Fibroblast of lung (primary cell): ENCODE measurements at places on chromosomes 6 and 20. TPM values are rescaled to one million over a fixed set of nuclear protein-coding genes. Genes with fewer than 3 reads are reported as not detected.

GRCh38 chr6:37502703-37503291, 3.1 kb upstream of the CCDC167 start:
- DNase-seq = no peak

DNA sequence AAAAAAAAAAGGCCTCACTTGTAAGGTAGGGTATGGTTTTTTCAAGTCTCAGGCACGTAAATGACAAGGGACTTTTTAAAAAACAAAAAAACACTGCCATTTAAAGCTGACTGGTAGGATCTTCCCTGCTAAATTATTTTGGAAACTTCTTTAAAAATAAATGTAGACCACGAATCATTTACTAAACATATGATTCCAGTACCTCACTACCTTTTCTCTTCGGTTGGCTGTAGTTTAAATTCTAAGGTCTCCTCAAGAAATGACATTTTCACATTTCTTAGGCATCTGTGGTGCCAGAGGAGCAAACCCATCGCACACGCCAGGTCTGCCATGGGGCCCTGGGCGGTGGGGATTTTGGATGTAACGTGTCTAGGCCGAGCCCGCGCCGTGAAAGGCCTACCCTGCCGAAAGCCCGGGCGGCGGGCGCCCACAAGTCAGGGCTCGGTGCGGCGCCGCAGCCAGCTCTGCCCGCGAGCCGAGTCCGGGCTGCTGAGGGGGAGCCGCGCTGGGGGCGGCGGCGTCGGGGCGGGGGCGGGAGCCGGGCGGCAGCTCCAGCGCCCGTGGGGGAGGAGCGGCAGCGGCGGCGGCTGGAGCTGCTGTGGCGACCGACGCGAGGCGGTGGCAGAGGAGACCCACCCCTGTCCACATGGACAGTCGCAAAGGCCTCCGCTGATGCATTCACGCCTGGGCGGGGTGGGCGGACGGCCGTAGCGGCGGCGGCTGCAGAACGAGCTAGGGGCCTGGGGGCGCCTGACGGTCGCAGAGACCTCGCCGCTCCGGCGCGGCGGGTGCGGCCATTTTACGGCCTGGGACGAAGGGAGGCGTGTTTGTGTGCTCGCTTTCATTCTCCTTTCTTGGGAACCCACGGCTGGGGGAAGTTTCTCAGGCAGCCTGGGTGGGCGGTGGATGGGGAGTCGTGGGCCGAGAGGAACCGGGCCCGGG, at the start of gene SENP6:
Gene SENP6, plus strand, starts transcription at position 577 of the 942 bp plus-strand sequence. CDS start 645 bp downstream, outside the sequence.
- peak; percentile 80 for DNase-seq

DNA sequence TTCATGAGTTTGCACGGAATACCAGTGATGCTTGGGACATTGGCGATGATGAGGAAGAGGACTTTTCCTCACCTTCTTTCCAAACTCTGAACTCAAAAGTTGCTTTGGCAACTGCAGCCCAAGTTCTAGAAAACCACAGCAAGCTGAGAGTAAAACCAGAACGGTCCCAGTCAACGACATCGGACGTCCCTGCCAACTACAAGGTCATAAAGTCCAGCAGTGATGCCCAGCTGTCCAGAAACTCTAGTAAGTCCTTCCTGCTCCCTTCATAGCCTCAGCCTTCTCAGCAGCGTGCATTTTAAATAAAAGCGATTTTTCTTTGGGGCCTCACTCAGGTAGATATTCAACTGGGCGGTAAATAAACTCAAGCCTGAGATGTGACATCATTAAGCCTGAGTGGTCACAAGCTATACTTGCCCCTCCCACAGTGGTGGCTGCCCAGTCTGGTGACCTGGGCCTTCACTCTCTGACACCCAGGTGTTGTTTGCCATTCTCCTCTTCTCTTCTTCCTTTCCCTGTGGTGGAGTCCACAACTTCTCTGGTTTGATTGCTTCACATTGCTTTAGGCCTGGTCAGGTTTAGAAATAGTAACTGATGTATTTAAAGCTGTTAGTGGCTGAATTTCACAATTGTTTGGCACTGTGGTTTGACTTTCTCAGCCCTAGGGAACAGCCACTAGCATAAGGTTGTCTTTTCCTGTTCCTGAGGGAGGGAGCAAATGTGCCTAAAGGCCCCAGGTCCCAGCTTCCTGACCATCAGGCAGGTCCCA, 21.6 kb upstream of the TMEM217 start:
- peak; percentile 80 for DNase-seq

- no peak for DNase-seq
Observed at GRCh38 chr20:5077761-5078387, 41.9 kb downstream of the PCNA start.

DNA sequence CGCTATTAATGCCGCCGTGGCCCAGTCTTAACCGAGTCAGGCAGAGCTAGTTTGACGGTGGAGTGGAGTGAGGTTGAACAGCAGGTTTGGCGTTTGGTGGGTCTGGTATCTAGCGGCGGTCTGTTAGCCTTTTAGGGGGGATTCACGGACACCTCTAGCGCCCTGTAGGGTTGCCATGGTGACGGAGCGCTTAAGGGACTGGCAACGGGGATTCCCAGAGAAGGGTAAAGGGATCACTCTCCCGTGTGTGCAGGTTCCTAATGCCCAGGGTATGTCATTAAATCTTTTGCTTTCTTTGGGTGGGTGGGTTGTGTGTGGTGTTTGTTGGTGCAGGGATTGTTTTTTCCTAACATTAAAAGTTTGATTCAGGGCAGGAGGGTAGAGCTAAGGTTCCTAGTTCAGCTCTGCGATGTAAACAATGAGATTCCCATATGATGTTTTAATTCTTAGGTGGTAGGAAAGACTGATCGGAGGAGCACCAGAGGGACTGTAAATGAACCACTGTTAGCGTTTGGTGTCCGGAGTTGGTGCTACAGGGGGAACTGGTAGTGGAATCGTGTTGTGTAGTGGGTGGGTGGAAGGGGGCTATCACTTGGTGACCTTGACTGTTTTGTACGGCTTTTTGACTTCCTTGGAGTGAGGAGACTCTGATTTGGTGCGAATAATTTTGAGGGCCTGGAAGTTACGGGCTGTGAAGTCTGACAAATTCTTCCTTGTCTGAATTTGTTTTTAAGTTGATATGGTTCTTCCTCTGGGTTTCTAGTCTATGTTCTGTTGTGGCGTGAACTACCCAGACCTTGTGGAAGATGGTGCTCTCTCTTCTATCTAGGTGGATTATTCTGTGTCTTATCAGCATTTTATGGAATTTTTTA, 5.0 kb downstream of the BRD2 start:
- DNase-seq = no peak

DNA sequence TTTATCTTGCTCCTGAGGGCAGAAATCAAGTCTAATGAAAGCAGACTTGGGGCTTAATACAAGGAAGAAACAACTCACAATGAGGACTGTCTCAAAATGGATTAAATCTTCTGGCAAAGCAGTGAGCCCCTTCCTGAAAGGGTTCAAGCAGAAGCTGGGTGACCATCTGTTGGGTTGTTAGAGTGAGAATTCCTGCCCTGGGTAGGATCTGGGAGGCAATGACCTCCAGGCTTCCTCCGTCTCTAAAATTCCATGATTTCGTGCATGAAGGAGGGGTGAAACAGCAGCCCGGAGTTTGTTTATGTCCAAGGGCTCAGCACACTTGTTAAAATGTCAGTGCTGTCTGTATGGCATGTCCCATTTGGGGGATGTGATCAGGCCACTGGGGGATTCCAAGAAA, 64.0 kb upstream of the KCNK16 start:
- no peak for DNase-seq

DNA sequence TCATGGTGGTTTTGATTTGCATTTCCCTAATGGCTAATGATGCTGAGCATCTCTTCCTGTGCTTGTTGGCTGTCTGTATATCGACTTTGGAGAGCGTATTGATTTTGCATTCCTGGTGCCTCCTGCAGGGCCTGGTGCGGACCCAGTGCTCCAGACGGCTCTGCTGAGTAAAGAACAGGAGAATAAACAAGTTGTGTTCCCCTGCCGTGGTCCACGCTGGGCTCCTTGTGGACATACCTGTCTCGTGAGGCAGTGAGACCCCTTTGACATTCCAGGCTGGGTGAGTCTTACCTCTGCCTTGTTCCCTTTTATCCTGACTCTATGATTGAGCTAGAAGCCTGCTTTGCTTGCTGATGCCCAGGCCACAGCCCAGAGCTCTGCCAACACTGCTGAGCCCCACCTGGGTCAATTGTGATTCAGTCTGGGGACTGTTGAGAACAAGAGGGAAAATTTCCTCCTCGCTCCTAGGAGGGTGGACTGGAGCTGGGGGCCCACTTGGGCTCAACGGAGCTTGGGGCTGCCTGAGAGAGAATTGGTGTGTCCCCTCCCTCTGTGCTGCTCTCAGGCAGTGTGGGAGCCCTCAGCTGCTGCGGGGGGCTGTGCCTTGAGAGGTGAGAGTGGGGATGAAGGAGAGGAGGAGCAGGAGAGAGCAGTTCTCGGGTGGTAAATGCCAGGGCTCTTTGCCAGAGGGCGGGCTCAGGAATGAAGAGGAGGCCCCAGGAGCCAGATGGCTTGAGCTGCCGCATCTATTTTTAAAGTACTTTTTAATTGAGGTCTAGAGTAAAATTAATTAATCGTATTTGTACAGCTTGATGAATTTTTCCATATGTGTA, 43.7 kb upstream of the PMEPA1 start:
- no peak for DNase-seq

The TLDC2 gene
- total RNA-seq = under 0.01 TPM in 1 of 2 replicates, not detected in the other

The CST9L gene
- not detected in 2 replicates for total RNA-seq

DNA sequence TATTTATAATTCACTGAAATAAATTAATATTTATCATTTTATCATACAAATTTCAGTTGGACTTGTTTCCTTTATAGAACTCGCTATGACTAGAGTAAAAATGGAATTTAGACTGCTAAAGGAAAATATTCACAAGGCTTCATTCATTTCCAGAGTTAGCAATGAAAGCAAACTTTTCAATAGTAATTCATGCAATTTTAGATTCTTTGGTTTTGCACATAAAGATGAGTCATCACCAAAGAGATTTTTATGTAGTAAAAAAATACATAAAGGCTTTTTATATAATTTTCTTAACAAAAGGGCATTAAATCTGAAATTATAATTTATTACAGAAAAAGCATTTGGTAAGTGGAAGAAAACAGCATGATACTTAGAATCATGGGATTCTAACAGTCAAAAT, 37.2 kb upstream of the STXBP5 start:
- DNase-seq = no peak

DNA sequence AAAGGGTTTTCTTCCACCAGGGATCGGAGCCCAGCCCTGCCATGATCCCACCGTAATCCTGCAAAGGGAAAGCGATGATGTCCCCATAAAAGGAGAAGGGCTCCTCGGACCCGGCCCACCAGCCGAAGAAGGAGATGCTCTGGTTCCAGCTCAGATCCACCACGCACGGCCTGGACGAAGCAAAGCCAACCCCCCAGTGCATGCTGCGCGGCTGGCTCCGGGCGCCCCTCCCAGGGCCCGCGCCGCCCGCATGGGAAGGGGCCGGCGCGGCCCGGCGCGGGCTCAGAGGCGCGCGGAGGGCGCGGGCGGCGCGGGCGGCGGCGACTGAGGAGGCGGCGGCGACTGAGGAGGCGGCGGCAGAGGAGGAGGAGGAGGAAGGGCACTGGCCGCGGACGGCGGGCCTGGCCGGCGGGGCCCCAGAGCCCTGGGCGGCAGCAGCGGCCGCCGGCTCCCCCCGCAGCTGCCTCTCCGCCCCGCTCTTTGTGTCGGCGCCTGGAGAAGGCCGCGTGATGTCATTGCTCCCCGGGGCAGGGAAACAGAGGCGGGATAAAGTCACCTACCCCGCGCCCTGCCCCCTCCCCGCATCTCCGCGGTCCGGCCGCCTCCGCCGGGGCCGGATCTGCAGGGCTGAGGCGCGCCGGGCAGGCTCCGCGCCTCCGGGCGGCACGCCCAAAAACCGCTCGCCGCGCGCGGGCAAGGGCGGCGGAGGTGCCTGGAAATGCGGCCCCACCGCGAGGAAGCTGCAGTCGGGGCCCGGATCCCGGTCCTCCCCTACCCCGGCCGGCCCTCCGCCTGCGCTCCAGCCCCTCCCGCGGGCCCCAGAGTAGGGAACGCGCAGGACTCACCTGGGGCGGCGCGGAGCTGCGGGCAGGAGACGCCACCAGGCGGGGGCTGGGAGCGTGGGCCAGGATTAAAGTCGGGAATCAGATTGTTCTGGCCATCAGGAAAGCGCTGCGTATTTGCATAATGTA, at the start of gene FAXC:
Gene FAXC, minus strand, starts transcription at position 504 of the 971 bp plus-strand sequence. Its CDS starts 302 bp downstream, at position 202.
- DNase-seq = peak; percentile 11

The HIVEP2 gene
- total RNA-seq = 14.4 and 15.9 TPM in 2 replicates
